ENCODE measurements at places on chromosomes 4 and X.

- peak; percentile 70 for DNase-seq
Measured at GRCh38 chr4:86043755-86044592, 315.9 kb downstream of the MAPK10 start.

- no peak for DNase-seq
Measured at GRCh38 chr4:108163351-108163750, 5.4 kb downstream of the LEF1 start.

DNA sequence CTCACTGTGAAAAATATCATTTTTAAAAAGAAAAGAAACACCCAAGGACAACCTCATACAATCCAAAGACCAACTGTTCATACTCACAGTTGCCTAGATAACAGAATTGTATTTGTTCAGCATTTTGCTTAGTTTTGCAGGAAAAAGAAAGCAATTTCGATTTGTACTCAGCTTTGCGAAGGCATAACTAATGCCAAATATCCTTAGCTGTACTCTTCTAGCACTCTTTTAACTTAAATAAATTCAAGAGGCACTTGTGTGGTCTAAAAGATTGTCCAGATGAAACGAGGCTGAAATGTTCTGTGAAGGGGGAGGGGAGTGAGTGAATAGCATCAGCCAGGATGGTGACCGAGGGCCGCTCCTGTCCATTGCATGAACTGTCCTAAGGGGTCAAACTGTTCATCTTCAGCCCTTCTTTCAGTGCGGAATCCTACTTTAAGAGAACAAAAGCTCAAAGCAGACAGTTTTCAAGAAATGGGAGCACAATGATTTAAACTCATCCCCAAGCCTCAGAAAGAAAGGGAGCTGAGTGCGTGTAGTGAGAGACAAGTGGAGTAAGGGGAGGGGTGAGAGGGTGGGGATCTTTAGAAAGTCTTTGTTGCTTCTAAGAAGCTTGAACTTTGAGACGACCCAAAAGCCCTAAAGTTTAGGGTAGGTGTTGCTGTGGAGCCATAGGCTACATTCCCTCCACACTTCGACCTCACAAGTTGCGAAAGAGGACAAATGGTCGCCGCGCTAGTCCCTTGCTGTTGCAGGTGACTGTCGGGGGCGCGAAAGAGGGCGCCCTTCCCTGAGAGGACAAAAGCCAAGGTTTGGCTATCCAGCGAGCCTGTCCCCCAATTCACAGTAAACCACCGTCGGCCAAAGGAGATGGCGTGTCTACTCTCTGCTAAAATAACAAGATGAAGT, 4.0 kb upstream of the NEUROG2 start:
- no peak for DNase-seq

DNA sequence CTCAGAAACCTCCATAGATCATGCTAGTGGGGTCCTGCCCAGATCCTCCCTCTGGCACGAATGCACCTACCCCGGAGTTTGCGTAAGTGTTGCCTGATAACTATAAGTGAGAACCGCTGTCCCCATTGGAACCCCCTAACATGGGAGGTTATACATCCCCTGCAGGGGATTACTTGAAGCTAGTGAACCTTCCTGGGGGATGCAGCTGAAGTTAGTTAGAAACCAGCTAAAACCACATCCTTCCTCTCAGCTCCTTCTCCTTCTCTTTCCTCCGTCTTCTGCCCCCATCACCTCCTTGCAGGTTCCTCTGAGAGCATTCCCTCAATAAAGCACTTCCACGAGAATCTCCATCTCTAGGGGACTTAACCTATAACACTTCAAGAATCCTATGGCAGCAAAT, 95.0 kb downstream of the ZNF827 start:
- no peak for DNase-seq

All from fibroblast of skin of abdomen (primary cell).